ENCODE measurements at places on chromosomes 2 and 18.

- DNase-seq = no peak
Measured at GRCh38 chr2:147860009-147860408, 15.2 kb downstream of the ACVR2A start.

DNA sequence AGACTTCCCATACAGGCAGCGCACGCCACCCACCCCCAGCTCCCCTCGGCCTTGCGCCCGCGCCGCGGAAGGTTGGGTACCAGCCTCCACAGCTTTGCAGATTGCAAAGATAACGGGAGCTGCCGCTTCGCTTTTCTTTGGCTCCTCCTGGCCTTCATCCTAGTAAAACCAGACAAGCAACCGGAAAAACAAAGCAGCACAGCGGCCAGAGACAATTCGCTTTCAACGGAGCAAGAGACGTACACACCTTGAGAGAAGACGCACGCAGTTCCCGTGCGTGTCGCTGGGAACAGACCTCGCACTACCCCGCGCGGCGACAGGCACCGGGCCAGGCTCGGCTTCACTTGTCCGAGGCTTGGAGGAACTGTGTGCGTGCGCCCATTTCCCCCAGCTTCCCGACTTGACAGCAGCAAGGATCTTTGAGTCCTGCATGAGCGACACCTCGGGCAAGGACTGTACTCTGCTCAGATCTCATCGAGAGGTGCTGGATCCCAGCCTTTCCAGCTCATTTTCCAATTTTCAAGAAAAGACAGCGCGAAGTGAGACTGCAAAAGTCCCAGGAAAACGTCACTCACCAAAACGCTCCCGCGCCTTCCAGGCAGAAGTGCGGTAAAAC is 964 bp downstream of the ZBTB7C start:
- no peak for DNase-seq

DNA sequence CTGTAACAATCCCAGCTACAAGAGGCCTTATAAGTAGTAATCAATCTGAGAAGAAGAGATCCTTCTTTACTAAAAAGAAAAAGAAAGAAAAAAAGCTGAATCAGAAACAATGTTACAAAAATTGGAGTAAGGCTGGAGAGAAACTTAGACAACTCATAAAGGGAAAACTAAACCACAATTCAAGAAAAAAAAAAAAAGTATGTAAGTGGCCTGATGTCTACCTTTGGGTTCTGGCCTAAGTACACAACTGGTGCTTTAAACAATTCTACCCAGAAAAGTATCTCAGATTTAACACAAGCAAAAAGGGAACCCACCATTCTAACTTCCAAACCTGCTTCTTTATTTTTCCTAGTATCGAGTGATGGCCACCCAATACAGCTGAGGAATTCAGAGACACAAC is 45.3 kb downstream of the ZNF521 start:
- DNase-seq = no peak

GRCh38 chr18:48590678-48591077 is 51.8 kb downstream of the CTIF start:
- peak; percentile 90 for DNase-seq

DNA sequence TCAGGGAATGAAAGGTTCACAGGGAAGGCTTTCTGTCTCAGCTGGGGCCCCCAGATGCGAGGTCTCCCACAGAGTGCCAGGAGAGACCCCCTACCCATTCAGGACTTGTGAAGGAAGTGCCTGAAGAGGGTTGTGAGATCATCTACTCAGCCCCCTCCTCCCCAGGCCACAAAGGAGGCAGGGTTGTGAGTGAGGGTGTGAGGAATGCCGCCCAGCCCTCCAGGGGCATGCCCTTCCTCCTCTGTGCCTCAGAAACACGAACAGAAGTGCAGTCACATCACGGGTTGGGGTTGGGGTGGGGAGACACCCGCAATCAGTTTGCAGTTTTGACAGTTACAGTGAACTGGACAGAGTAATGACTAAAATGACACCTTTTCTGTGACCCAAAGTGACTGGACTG is 5.0 kb downstream of the MAL start:
- DNase-seq = peak; percentile 27

DNA sequence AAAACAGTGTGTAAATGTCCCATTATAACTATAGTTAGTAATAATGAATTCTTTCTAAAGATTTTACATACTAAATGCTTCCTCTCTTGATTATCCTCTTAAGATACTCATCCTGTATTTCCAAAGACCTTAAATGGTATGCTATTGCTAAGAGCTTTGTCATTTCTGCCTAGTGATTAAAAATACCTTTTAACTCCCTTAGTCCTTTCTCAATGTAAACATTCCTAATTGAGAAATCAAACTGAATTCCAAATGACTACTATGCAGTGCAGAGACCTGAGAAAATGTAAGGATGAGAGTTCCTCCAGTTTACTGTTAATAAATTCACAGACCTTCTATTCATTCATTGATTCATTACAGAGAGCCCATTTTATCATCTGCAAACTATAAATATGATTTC is 86.9 kb downstream of the SOS1 start:
- DNase-seq = no peak

- DNase-seq = no peak
Measured at GRCh38 chr2:117948615-117949014, 65.3 kb downstream of the CCDC93 start.

DNA sequence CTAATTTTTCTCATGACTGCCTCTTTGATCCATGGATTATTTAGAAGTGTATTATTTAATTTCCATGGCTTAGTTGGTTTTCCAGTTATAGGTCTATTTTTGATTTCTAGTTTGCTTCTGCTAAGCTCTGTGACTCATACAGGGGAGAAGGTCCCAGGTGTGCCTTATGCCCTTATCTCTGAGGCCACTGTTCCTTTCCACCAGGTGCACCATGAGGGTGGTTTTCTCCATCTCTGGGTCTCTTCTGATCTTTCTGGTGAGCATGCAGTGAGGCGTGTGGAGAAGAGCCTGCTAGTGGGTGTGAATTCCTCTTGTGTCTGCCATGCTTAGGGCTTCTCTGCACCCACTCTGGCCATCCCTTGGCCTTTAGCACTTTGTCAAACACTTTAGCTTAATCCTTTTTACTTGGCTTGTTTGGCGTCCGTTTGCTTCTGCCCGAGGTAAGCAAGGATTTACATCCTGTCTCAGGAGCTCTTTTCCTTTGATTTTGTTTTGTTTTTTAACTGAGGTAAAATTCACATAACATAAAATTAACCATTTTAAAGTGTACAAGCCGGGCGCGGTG is 129.8 kb upstream of the ARL4C start:
- DNase-seq = no peak

DNA sequence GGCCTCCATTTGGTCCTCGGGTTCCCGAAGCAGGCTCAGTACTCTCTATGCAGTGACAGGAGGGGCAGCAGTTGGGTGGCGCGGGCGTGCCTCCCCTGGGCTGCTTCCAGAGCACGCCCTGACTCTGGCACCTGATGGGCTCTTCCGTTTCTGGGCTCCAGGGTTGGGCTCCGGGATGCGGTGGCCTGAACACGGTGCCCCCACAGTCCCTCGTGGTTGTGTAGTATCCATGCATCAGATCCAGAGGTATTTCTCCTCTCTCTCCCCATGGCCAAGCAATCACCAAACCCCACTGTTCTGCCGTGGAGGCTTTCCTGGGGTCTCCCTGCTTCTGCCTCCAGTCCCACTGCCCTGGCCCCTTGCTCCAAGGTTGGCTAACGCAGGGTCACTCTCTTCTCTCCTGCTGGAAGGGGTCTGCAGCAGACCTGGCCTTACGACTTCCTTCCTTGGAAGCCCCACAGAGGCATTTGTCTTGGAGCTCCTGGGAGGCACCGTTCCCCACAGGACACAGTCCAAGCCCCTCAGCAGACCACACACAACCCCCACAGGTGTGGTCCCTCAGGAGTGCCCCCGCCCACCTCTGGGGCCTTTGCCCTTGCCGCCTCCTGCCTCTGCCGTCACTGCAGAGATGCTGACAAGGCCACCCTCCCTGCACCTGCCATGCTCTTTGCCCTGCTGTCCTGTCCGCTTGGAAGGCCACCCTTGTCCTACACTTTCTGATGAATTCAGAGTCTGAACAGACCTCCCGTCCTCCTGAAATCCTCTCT is 136.6 kb upstream of the ASB18 start:
- DNase-seq = no peak

GRCh38 chr18:63617049-63617914 is 26.8 kb downstream of the SERPINB4 start:
- no peak for DNase-seq

GRCh38 chr2:23711979-23712755 is 214.8 kb downstream of the ATAD2B start:
- no peak for DNase-seq

- peak; percentile 81 for DNase-seq
Measured at GRCh38 chr2:23757686-23758433, 169.1 kb downstream of the ATAD2B start.

DNA sequence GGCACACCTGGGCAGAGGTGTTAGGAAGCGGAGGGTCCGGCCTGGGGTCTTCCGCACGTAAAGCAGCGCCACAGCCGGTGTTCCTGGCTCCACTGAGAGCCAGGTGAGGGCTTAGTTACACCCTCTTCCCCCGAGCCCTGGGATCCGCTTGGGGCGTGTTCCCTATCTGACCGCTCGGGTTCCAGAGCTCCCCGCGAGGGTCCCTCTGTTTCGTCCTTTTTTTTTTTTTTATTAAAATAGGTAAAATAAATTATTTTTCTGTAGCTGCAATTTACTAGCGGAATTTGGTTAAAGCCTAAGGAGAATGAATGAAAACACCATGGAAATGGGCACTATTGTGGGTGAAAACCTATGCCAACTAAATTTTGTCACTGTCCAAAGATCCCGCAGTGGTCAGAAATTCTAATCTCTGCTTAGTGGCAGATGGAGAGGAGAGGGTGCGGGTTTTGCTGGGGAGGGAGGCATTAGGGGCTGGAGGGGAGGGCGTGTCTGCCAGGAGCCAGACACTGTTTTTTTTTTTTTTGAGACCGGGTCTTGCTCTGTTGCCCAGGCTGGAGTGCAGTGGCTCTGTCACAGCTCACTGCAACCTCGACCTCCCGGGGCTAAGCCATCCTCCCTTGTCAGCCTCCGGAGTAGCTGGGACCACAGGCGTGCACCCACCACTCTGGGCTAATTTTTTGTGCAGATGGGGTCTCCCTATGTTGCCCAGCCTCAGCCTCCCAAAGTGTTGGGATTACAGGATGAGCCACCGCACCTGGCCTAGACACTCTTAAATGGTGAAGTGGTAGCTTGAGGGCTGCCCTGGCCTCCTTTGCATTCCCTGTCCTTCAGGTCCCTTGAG is 834 bp downstream of the PDCL3 start:
- no peak for DNase-seq

DNA sequence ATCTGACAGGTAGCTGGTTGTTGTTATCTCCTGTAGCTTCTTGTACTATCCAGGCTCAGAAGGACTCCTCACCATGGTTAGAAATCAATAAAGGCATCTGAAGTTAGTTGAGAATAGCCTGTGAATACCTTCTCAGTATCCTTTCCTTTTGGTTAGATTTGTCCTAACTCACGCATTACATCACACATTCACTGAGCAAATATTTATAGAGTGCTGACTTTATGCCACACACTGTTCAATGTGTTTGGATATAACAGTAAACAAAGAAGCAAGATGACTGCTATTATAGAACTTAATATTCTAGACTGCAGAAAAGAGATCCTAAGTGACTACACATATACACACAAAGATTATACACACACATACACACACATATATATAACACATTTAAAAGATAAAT is 889.9 kb upstream of the CHAC2 start:
- no peak for DNase-seq

GRCh38 chr2:177808984-177809809 is 263.4 kb downstream of the PDE11A start:
- DNase-seq = no peak

GRCh38 chr2:128630974-128631697 is 312.5 kb upstream of the HS6ST1 start:
- no peak for DNase-seq

- DNase-seq = no peak
Measured at GRCh38 chr2:2466534-2466933, 135.5 kb upstream of the MYT1L start.

GRCh38 chr18:44935455-44935854 is 254.8 kb downstream of the SETBP1 start:
- DNase-seq = no peak

- no peak for DNase-seq
Measured at GRCh38 chr18:5417342-5417741, 121.8 kb upstream of the ZBTB14 start.

DNA sequence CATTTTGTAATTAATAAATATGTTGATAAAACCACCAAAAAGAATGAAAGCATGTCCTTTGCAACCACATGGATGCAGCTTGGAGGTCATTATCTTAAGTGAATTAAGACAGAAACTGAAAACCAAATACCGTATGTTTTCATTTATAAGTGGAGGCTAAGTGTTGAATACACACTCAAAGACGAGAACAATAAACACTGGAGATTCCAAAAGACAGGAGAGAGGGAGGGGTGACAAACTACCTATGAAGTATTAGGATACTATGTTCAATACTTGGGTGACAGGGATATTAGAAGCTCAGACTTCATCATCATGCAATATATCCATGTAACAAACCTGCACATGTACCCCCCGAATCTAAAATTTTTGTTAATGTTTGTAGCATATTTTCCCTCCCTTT is 7.0 kb downstream of the ERLEC1 start:
- DNase-seq = no peak

GRCh38 chr18:9947248-9947647 is 33.4 kb downstream of the VAPA start:
- DNase-seq = no peak

GRCh38 chr18:34844732-34845459 is 134.8 kb downstream of the DTNA start:
- no peak for DNase-seq

GRCh38 chr2:109218087-109218791 is 89.2 kb downstream of the SH3RF3 start:
- DNase-seq = peak; percentile 59

DNA sequence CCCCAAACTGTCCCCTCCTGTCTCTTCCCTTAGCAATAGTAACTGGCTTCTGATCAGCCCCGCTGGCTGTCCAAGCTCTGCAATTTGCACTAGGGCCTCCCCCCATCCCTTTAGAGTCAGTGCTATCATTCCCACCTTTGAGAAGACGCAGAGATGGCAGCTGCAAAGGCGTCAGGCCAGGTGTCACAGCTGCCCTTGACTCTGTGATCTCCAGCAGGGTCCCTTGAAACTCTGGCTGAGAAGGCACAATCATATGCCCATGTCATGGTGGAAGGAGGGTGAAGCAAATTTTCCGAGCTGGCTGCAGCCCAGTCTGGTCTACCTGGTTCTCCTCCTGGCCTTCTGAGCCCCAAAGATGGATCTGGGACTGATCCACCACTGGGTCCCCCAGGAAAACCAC is 49.2 kb upstream of the TEX51 start:
- no peak for DNase-seq

- DNase-seq = no peak
Measured at GRCh38 chr2:216765761-216766262, 70.5 kb upstream of the IGFBP5 start.

DNA sequence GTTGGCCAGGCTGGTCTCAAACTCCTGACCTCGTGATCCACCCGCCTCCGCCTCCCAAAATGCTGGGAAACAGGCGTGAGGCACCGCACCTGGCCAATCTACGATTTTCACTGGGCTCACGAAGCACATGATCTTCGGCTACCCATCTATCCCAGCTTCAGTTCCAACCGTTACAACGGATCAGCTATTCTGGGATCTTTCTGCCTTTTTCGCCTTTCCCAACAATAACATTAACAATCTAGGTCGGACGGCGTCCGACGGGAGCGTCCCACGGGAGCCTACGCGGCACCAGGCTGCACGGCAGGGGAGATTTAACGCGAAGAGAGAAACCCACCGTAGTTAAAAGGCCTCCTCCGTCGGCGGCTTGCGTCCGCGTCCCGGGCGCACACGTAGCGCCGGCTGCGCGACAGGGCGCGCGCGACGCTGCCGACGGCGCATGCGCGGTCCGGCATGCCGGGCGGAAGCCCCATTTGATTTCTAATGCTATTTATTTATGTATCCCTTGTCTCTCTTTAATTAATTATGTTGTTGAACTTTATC is at the start of gene MSL3B:
TSS of gene MSL3B (minus strand) at position 394 of the 540 bp plus-strand sequence.
- DNase-seq = no peak

- DNase-seq = no peak
Measured at GRCh38 chr2:13585732-13586131, 869.0 kb downstream of the TRIB2 start.

Data from A172 (cell line).